ENCODE measurements at places on chromosomes 3 and 15.

GRCh38 chr15:99076555-99077308, 28.1 kb upstream of the SYNM start:
- DNase-seq = peak; percentile 86

DNA sequence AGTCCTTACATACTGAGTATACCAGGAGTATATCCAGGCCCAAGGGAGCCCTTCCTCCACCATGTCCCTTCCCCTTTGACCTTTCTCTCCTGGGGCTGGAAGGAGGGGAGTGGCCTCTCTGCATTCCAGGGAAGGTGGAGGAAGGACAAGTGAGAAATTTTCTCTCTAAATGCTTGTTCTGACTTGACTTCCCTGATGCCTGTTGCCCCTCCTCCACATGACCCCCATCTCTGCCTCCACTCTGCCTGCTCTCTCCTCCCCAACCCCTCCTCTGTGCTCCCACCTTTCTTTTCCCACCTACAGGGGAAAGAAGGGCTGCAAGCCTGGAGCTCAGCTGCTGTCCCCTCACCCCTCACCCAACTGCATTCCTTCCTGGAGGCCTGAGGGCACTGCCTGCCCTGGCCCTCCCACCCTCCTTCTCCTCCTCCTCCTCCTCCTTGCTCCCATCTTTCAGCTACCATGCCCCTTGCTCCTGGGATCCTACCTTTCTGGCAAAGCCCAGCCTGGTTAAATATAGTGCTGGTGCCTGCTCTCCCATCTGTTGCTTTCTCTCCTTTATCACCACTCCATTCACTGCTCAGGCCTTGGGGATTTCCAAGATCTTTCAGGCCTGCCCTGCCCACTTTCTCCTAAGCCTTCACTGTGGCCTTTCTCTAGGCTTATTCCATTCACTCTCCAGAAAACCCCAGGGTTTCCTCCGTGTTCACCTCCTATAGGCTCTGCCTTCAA, 8.5 kb upstream of the DAG1 start:
- peak; percentile 63 for DNase-seq

DNA sequence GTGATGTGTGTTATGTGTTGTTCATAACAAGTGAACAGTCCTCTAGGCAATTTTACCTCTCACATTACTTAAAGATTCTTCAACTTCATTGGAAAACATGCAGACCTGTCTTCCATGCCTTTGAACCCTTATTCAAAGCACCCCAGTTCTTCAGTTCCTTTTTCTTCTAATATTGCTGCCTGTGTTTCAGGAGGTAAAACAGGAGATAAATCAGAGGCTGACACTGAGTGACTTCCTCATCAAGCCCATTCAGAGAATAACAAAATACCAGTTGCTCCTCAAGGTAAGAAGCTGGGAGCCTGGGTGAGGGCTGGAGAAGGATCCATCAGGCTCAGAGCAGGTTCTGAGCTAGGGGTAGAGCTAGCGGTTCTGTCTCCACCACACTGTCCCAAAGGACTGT, 71.1 kb upstream of the UMPS start:
- no peak for DNase-seq

DNA sequence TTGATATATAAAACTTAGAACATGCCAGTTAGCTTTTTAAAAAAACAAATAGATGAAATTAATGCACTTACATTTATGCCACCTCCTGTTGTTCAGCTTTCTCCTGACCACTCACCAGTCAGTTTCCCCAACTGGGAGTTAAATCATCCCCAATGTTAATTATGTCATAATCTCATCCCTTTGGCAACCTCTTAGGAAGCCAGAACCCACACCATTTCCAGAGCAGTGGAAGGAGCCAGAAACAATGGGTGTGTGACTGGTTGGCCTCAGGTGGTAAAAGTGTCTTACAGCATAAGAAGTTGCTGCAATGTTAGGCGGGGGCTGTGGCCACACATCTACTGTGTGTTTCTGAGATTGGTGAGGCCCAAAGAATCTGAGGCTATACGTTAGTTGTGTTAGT, 46.5 kb upstream of the MITF start:
- no peak for DNase-seq

GRCh38 chr3:179321668-179322285, 1.1 kb upstream of the ZNF639 start:
- DNase-seq = peak; percentile 77

- no peak for DNase-seq
Observed at GRCh38 chr15:33639978-33640377, 328.3 kb upstream of the CHRM5 start.

GRCh38 chr3:106542101-106542769, 673.4 kb upstream of the CBLB start:
- peak; percentile 49 for DNase-seq

DNA sequence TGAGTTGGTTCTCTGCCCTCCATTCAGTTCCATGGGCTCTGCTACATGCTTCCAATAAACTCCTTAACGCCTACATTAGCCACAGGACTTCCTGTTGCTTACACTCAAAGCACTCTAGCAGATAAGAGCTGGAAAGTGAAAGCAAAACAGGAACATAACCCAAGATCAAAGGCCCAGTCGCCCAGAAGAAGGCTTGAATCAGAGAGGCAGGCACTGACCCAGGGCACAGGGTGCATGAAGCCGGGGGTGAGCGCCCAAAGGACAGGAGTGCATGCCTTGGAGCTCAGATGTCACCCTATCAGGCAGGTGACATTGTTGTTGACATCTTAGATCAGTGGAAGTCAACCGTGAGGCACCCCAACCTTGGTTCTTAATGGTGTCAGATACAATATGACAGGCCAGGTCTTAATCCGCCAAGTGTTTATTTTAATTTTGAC, 235.1 kb downstream of the UACA start:
- DNase-seq = peak; percentile 79

- no peak for DNase-seq
Observed at GRCh38 chr15:57386976-57387375, 10.7 kb downstream of the CGNL1 start.

DNA sequence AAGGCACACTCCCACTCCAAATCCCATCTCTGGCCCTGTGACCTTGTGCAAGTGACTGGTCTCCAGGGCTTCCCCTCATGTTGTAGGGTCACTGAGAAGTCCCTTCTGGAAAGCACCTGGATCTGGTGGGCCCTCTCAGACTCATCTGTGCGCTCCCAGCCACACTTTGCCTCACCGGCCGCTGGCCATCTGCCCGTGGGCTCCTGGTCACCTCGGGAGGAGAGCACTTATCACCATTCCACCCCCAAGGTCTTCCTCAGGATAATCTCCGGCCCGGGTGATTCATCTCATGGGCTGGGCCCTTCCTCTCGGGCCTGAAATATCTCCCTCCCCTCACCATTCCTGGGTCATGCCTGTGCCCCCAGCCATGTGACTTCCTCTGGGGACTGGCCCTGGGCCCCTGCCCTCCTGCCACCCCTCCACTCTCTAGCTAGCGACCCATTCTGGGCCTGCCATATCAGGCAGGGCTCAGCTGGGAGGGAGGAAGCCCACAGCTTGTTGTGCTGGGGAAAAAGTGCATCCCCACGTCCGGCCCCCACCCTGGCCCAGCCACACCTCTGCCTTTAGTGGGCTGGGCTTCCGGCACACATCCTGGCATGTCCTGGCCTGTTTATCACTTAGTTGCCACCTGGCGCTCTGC, 10.6 kb upstream of the WNT7A start:
- no peak for DNase-seq

DNA sequence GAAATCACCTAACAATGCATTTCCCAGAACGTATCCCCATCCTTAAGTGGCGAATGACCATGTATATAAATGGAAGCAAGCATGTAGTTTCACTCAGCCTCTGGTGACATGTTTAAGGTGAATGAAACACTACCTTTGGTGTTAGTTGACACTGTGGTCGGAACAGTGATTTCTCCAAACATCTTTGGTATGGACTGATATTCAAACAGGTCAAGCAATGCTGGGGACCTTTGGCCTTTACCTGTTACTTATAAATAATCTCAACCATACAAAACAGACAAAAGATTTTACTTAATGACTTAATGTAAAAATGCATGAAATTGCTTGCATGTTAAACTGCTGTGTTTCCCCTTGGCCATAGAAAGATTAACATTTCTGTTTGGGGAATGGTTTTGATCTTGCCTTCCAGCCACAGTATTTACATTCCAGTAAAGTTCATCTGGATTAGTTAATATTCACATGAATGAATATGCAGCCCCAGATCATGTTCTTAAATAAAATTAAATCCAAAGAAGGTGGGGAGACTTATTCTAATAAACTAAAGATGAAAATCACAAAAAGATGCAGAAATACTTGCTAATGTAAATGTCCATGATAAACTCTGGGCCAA, 74.4 kb upstream of the HES1 start:
- no peak for DNase-seq

GRCh38 chr3:80331494-80332170, 563.8 kb upstream of the ROBO1 start:
- DNase-seq = no peak

GRCh38 chr3:42106646-42107045, 15.5 kb downstream of the TRAK1 start:
- no peak for DNase-seq

DNA sequence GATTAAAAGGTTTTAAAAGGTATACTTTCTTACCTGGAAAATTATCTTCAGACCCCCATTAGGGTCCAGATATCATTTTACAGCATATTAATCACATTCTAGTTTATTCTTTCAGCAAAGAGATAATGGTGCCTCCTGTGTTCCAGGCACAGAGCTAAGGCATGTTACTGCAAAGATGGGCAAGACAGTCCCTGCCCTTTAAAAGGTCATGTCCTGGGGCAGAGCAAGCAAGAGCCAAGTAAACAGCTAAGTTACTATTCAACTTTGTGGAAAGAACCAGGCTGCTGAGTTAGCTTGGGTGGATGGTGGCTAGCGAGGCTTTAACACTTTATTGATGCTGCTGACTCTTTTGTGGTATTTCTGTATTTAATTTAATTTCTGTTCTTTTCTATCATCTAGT, 75.0 kb downstream of the LRRC28 start:
- no peak for DNase-seq

- DNase-seq = peak; percentile 83
Observed at GRCh38 chr15:36415643-36416042, 163.8 kb upstream of the CDIN1 start.

- DNase-seq = peak; percentile 81
Observed at GRCh38 chr15:60179786-60180391, 175.8 kb downstream of the FOXB1 start.

DNA sequence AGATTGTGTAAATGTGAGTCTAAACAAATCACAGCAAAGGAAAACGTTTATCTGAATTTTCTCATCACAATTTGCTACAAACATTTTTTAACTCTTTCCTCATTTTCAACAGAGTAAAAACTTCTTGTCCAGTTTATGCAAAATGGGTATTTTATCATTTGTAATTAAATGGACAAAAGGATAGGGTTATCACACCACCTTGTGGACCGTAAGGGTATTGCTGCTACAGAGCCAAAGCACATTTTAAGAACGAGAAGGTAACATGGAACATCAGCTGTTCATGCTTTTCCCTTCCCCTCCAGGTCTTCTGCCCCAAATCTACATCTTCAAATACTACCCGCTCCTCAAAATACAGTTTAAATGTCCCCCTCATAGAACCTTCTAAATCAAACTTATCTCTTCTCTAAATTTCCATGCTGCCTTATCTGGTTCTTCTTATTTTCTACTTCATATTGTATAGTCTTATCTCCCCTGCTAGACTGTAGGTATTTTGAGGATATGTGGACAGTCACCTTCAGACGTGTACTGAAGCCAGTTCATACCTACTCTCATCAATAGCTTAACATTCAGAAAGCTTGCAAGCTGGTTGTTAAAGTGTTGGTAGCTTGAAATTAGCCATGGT, 12.8 kb upstream of the SETMAR start:
- peak; percentile 74 for DNase-seq

- no peak for DNase-seq
Observed at GRCh38 chr3:49534581-49535441, 19.5 kb upstream of the BSN start.

GRCh38 chr3:152400887-152401286, 132.2 kb downstream of the MBNL1 start:
- peak; percentile 45 for DNase-seq

DNA sequence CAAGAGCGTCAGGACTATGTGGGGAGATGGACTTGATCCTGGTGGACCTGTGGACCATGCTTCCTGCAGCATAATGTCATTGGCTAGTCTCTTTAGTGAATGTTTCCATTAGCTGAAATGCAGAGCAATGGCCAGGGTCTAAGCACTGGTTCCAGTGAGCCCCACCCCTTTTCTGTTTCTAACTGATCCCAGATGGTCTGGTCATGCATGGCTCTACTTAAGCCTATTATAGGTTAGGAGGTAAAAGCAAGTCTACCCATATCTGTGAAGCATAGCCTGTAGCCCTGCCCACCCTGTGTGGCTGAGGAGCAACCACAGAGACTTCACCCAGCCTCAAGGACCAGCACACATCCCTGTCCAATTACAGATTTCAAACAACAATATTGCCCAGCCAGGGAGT, 419.2 kb downstream of the ZNF385D start:
- DNase-seq = no peak

GRCh38 chr15:50261981-50262380, 3.5 kb downstream of the HDC start:
- DNase-seq = no peak

DNA sequence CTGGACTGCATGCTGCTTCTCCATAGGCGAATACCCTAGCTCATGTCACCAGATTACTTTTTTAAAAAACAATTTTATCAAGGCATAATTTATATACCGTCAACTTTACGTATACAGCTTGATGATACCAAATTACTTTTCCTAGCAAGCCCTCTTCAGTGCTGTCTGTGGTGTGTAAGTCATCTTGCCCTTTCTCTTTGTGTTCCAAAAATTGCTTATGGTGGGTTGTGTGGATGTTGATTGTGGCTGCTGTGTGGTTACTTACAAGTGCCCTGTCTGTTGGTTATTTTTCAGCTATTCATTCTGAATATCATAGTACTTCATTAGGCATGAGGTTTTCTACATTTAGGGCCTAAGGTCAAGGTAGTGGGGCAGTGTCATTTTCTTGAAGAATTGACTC, 12.8 kb downstream of the TMOD3 start:
- no peak for DNase-seq

GRCh38 chr3:192253138-192253887, 474.0 kb downstream of the FGF12 start:
- no peak for DNase-seq

DNA sequence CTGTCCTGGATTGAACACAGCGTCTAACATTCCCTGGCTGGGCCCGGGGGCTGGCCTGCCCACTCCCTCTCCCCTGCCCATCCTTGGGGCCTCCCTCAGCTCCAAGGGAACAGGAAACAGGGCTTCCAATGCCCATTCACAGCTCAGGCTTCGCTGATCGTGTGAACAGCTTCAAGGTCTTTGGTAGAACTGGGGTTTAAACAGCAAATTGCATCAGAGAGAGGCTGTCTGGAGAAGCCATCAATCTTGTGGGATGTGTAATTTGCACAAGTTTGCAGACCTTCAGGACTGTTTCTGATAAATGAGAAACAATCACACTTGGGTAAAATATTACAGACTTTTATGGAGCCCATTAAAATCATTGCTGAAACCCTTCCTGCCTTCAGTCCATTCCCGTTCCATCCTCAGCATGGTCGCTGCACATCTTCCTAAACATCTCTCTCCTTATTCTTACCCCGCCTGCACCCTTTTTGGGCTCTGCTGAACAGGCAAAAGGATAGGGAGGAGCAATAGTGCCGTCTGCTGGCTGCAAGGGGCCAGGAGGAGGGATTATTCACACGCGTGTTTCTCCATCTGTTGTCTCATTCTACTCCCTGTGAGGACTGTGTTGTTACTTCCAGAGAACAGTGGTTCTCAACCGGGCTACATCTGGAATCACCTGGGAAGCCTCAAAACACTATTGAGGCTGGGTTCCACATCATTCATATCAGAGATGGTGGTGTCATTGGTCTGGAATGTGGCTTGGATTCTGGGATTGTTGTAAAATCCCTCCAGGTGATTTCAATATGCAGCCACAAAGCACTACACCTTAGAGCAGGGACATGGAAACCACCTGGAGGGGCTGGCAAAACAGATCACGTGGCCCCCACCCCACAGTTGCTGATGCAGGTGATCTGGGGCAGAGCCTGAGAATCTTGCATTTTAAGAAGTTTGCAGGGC, 116.3 kb downstream of the CLSTN2 start:
- DNase-seq = peak; percentile 25
